Stimulated activated CD4-positive, alpha-beta T cell treated with anti-CD3 and anti-CD28 coated beads, Interleukin-2, amount 100 ng/mL, for 24 hours (primary cell): ENCODE measurements at places on chromosomes 1 and 21.

GRCh38 chr1:18714404-18715175 lies 83.9 kb downstream of the PAX7 start:
- no peak for DNase-seq

DNA sequence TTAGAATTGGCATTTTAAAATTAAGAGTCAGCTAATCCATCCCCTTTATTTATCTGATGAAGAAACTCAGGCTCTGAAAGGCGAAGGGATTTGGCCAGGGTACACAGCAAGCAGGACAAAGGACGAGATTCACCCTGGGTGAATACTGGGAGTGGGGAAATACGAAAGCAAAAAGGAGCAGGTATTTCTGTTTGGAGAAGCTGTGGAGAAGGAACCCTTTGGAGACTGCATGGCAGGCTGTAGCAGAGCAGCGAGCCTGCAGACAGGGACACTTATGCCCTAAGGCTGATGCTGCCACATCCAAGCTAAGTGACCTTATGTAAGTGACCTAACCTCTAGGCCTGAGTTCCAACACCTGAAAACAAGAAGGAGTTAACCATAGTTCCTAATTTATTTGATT lies 207.2 kb upstream of the C1orf87 start:
- no peak for DNase-seq

DNA sequence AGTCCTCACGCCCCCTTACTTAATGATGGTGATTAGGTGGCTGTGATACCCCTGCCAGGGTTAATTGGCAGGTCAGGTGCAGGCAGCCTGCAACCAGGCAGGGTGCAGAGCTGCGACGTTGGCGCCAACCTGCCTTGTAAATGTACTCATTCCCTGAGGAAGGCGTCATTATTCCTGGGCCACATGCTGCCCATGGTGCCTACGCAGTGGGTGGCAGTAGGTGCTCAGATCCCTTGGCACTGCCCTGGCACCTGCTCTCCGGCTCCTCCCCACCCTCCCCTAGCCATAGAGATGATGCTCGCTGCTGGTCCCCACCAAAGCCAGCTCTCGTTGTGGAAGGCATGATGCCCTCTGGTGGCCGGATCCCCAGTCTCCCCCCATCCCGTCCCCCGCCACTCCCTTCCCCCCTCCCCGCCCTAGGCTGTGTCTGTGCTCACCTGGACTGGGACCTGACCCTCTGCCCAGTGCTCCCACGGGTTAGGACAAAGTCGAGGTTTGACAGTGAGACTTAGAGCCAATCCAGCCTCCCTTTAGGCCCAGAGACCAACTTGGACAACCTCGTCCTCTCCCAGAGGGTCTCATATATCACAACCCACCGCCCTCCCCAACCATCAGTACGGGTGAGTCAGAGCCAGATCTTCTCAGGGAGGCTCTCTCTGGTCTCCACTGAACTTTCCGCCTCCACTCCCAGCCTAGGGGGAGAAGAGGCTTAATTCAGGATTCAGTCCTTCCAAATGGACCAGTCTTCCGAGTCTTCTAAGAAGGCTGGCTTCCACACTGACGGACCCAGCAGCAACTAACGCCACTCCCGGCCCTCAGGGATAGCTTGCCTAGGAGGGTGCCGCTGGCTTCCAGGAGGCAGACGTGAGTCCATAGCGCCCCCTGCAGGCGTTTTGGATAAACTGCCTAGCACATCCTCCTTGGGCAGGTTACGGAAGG lies 5.7 kb downstream of the KRTCAP2 start:
- DNase-seq, result peak; percentile 91

DNA sequence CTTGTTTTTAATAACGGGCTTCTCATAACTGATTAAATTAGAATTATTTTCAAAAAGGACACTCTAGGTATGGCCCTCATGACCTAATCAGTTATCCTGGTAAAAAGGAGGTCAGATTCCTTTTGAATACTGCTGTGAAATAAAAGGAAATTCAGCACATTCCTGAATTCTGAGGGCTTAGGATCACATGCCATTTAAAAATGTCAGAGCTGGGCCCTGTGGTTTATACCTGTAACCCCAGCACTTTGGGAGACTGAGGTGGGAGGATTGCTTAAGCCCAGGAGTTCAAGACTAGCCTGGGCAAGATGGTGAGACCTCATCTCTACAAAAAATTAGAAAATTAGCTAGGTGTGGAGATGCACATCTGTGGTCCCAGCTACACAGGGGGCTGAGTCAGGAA lies 18.0 kb upstream of the RABGGTB start:
- DNase-seq, result no peak

GRCh38 chr1:198649968-198650338 lies 11.1 kb downstream of the PTPRC start:
- peak; percentile 31 for DNase-seq

DNA sequence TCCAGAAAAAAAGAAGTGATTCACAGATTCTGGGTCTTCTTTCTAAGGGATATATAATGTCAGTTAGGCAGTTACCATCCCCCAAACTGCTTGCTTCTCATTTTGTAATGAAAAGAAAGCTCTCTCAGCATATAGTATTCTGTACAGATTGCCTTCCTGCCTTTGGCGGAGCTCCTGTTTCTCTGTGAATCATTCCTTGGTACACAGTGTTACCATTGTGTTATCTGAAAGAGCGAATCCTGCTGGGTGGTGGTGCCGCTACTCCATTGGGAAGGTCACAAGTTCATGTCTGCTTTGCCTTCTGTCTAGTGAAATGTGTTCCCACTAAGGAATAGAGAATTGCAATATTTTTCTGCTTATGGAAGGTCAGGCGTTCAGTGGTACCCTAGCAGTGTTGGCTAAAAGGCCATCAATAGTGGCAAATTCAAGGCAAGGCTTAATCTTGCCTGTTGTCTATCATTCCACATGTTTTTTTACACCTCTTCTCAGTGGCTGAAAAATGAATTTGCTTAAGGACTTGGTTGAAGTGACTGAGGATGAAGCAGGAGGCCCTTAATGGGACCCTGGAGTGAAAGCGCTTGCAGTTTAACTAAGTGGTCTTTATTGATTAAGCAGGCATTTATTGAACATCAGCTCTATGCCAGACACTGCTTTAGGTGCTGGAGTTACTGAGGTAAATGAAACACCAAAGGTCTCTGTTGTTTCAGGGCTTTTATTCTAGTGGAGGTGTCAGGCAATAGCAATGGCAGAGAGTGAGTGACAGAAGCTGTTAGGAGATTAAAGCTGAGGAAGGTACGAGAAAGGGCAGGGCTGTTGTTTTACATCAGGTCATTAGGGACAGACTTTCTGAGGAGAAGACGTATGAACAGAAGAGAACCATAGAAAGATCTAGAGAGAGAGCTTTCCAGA lies 186.7 kb downstream of the PDE4B start:
- no peak for DNase-seq

GRCh38 chr1:210692796-210693195 lies 364.1 kb downstream of the HHAT start:
- DNase-seq, result no peak

DNA sequence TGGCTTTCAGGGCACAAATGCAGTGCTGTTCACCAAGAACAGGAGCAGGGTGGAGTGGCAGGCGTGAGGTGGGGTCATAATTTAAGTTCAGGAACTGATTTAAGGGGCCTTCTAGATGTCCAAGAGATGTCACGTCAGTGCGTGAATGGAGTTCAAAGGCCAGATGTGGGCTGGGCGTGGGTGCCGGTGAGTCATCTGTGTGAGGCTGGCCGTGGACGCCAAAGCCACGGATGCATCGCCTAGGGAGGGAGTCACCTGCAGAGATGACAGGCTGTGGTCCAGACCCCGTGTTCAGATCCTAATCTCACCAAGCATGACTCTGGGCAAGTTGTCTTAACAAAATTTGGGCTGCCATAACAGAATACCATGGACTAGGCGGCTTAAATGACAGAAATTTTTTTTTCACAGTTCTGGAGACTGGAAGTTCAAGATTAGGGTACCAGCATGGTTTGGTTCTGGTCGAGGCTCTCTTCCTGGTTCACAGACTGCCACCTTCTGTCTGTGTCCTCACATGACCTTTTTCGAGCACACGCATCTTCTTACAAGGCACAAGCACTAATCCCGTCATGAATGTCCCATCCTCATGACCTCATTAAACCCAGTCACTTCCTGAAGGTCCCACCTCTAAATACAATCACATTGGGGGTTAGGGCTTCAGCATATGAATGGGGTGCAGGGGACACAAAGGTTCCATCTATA lies 109.6 kb downstream of the PRDM2 start:
- DNase-seq, result no peak

DNA sequence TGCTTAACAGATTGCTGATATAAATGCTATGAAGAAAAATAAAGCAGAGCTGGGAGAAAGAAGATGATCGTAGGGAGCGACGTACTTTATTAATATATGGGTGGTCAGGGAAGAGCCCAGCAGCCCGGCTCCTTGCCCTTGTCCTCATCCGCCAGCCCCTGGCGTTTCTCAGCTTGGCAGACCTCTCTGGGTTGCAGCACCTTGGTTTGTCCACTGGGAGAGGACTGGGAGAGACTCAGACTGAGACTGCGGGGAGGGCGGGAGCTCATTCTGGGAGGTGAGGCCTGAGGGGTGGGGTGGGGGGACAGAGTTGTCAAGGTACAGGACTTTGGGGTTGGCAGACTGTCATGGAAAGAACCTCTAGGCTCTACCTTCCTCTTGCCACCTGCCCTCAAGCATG lies 3.3 kb upstream of the S100A3 start:
- DNase-seq, result no peak

GRCh38 chr21:37220433-37220980 lies 46.6 kb downstream of the VPS26C start:
- peak; percentile 51 for DNase-seq

GRCh38 chr1:87684713-87685205 lies 356.1 kb downstream of the LMO4 start:
- DNase-seq, result no peak

- peak; percentile 41 for DNase-seq
These were observed 26.9 kb upstream of the EPB41 start for GRCh38 chr1:28887419-28887834.

DNA sequence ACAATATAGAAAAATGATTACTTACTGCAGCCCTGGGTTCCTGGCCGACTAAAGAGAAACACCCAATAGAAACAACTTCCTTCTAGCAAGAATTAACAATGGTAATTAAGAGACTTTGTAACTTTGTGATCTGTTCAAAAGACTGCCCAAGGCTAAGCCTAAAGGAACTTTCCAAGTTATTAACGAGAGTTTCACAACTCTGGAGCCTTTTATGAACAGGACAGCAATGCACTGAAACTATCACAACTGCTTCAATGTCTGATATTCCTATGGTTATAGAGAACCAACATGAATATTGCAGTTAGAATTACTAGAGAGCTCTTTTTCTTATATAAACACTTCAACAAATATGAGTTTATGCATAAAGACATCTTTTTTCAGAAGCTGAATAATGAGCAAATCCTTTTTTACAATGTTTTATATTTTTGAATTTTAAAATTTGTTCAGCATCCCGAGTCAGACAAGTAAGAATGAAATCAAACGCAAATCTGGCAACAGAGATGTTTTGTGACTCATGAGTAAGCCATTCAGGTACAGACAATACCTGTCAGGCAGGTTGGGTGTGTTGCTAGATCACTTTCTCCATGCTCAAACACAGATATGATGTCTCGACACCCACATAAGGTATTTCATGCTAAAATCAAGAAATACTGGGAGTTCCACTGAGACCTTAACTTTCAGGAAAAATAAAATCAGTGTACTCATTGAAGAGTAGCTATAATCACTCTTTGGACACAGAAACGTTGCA lies 22.2 kb upstream of the KCNJ15 start:
- no peak for DNase-seq
